GM03348 (cell line): ENCODE measurements at places on chromosomes 3 and 15.

DNA sequence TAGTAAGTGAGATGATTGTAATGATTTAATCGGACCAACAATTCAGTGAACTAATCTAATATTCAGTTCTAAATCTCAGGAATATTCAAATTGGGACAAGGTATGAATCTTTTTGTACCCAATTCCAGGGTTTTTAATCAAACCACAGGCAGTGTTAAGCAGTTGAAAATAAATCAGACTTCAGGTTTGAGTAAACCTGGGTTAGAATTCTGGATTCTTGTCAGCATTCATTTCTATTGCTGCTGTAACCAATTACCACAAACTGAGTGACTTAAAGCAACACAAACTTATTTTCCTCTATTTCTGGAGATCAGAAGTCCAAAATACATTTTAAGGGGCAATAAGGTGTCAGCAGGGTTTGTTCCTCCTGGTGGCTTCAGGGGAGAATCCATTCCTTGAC is 208.4 kb upstream of the ZPLD1 start:
- DNase-seq = no peak

DNA sequence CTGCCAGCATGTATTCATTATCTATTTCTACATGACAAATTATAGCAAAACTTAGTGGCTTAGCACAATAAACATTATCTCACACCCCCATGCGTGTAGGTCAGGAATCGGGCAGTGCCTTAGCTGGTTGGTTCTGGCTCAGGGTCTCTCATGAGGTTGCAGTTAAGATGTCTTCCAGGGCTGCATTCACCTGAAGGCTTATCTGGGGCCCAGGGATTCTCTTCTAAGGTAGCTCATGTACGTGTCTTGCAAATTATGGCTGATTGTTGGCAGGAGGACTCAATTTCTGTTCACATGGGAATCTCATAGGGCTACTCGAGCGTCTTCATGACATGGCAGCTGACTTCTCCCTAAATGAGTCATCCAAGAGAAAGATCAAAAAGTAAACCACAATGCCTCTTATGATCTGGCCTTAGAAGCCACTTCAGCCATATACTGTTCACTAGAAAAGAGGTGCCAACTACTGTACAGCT is 42.9 kb upstream of the TSC22D2 start:
- DNase-seq = no peak

DNA sequence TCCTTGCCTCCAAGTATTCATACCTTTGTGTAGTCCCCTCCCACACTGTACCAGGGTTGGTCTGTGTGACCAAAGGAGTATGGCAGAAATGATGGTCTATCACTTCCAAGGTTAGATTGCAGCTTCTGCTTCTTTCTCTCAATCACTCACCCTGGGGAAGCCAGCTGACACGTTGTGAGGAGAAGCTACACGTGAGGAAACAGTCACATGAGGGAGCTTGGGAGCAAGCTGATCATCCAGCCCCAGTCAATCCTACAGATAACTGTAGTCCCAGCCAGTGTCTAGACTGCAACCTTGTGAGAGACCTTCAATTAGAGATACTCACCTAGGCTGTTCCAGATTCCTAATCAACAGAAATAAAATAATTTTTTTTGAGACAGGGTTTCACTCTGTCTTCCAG is 6.2 kb upstream of the ZNF774 start:
- no peak for DNase-seq

DNA sequence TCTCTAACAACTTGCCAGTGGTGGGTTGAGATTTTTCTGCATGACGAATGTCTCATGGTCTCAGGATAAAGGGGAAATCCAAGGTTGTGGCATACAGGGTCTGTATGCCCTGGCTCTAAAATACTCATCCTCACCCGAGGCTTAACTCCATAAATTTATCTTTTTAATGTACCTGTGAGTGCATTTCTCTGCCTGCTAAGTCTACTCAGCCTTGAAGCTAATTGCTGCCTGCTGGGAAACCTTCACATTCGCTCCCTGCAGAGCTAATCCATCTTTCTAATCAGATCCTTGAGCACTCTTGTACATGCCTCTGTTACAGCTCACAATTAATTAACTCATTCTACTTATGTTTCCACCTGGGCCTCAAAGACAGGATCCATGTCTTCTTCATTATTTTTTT is 93.8 kb downstream of the CMSS1 start:
- no peak for DNase-seq

DNA sequence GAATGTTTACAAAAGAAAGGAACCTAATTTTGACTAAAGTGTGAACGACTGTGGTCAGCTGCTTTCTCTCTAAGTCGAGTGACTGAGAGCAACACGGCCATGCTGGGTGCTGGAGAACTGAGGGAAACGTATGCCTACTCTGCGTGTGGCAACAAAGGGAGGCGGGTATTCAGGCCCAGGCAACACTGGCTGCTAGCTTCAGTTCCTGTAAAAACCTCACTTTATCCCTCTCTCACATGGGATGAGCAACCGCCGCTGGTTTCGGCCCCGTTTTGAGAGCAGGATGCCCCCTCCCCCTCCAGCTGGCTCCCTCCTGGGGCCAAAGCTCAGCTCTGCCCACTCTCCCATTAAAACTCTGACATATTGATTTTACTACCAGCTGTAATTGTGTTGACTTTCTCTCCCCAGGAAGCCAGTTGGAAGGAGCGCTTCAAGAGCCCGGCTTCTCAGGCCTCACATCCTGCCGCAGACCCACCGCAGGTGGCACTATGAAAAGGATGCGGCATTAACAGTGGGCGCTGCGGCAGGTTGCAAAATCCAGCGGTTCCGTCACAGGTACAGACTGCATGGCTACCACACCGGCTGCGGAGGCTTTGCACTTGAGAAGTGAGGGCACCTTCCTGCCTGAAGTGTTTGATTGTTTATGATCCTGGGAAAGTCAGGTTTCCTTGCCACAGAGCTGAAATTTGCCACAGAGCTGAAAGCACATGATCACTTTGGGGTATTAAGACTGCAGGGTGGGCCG is 12.7 kb downstream of the PLXND1 start:
- DNase-seq = peak; percentile 33

- peak; percentile 58 for DNase-seq
These were observed 69.3 kb upstream of the CBLB start for GRCh38 chr3:105938101-105938500.

DNA sequence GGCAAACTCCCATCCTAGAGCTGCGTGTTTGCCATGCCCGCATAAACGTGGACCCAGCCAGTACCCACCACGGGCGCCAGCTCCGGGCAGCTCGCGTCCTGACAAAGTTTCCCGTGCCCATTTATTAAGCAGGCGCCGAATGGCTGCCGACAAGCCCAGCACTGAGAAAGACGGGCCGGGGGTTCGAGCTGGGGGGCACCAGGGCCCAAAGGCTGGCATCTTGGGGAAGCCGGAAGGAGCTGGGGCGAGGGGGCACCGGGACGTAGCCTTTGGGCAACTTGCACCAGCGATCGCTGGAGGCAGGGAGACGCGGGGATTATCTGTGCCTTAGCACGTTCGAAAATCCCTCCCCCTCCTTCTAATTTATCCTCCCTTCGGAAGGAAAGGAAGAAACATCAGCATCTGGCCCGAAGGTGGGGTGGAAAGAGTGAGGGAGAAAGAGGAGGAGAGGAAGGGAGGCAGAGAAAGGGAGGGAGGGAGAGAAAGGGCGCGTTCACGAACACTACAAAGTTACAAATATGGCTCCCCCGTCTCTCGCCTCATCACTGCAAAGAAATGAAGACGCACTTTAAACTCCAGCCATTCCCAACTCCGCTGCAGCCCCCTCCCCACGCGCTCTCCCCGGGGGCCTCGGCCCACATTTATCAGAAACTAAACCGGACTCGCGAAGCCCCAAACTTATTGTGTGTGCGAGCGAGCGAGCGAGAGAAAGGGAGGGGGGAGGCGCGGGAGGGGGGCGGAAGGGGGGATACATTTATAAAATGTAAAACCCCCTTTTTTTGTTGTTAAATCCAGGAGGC is 1.0 kb downstream of the ANP32A start:
- DNase-seq = peak; percentile 56

DNA sequence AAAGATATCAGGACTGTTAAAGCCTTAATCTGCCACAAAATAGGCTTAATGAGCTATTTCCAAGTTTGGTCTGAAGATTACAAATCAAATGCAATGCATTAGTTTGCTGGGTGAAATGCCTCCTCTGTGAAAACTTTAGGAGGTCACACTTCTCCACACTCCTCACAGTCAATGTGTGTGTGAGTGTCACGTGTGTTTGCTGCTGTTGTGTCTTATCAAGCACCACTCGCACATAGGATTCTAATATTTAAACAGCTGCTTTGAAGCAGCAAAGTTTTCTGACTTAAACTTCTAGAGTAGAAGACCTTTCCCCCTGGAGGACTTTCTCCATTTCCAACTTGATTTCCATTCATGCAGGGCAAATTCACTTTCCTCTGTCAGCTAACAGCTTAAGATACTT is 203.2 kb upstream of the PEX5L start:
- no peak for DNase-seq

DNA sequence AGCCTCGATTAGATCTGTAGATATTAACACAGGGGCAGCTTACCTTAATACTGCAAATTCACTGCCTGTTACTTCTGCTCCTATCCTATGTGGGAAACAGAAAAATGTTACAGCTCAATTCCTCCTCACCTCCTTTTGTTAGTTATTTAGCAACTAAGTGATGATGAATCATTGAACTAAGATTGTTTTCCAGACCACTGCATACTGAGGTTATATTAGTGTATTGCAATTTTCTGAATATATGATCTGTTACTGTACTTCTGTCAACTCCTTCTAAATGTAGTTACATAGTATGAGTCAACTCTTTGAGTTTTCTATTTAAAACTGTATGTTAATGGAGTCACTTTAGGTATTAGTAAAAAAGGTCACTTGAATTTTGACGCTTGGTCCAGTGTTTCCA is 331.5 kb upstream of the SLCO3A1 start:
- DNase-seq = peak; percentile 60

DNA sequence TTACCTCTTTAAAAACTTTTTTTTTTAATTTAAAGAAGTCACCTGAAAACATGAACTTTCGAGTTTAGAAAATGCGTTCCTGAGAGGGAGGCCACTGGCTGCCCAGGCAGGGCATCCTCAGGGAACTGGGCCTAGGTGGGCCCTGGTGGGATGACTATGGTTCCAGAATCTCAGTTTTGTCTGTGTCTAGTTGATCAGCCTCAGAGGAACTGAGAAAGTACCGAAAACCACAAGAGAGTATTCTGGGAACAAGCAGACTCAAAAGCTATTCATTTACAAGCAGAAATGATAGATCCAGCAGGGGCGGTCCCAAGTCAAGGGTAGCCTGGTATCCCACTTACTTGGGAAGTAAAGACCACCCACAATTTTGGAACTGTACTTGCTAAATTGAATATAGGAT is 10.5 kb downstream of the WWTR1 start:
- no peak for DNase-seq

- peak; percentile 81 for DNase-seq
These were observed 270.7 kb upstream of the LRTM1 start for GRCh38 chr3:55198554-55198953.

- peak; percentile 95 for DNase-seq
These were observed 58.1 kb downstream of the SLC6A6 start for GRCh38 chr3:14460342-14461005.

- peak; percentile 46 for DNase-seq
These were observed 150.2 kb downstream of the DNAJB8 start for GRCh38 chr3:128316481-128316891.

- DNase-seq = no peak
These were observed 12.4 kb downstream of the GP5 start for GRCh38 chr3:194386648-194387047.

- no peak for DNase-seq
These were observed 39.6 kb downstream of the CBLB start for GRCh38 chr3:105829229-105829628.

GRCh38 chr15:85094685-85095084 is 113.0 kb downstream of the PDE8A start:
- DNase-seq = peak; percentile 54

DNA sequence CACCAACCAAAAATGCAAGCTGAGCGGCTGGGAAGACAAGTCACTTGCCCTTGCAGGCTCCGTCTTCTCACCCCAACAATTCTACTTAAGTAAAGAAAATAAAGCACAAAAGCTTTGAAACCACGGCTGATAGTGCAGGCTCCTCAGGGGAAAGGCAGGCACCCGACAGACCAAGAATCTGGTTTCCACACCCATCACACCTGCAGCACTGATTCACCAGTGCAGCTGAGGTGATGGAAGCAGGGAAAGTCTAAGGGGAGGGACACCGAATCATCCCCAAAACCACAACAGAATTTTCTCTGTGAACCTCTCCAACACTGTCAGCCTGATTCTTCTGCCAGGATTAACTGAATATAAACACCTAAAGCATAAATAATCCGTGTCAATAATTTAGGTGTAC is 62.0 kb upstream of the NSMCE3 start:
- no peak for DNase-seq

GRCh38 chr3:55144015-55144673 is 216.3 kb upstream of the LRTM1 start:
- DNase-seq = peak; percentile 79

- DNase-seq = no peak
These were observed 22.6 kb downstream of the CLDN18 start for GRCh38 chr3:138032567-138032966.

- no peak for DNase-seq
These were observed 3.2 kb upstream of the RORA start for GRCh38 chr15:61232266-61232665.

DNA sequence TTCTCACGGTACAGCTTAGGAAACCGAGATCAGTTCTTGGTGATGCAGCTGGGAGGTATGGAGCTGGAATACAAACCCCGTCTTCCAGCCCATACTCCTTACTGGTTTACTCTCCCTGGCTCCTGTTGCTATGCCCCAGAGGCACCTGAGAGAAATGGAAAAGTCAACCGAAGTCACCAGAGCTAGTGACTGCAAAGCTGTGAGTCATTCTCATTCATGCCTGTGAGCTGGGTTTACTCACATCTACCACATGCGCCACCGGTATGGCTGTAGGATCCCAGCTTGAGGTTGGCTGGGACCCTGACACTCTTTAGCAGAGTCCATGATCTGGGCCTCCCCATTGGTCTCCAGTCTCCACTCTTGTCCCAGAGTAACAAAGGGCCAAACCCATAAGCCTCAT is 111.5 kb upstream of the ETV5 start:
- DNase-seq = no peak

- no peak for DNase-seq
These were observed 36.3 kb downstream of the DUT start for GRCh38 chr15:48367483-48367882.

GRCh38 chr3:7285505-7285904 is 424.6 kb downstream of the GRM7 start:
- no peak for DNase-seq

DNA sequence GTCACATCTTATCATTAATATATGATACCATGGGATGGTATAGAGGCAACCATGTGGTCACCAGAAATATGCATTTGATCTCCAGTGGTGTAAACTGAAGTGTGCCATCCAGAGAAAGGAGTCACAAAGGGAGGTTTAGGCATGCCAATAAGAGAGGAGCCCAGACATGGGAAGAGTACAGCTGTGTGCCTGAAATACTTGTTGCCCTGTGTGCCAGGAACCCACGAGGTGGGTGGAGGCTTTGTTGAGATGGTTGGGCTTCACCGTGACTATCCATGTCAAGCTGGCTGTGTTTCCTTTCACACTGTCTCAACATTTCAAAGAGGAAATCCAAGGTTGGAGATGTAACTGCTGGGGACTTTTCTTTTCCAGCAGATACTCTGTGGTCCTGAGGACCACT is 43.5 kb downstream of the CACNA2D3 start:
- no peak for DNase-seq

GRCh38 chr15:41647262-41647661 is 12.9 kb upstream of the MGA start:
- DNase-seq = no peak
